Type B pancreatic cell (in vitro differentiated cells): ENCODE measurements at places on chromosomes 5 and 9.
A peak's percentile ranks its signal among the peaks of the same experiment; 100 is the strongest.

DNA sequence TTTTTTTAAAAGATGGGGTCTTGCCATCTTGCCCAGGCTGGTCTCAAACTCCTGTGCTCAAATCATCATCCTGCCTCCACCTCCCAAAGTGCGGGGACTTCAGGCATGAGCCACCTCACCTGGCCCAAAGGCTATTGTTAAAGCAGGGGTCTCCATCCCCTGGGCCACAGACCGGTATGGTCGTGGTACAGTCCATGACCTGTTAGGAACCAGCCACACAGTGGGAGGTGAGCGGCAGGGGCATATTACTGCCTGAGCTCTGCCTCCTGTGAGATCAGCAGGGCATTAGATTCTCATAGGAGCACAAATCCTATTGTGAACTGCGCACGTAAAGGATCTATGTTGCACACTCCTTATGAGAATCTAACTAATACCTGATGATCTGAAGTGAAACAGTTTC is 7.3 kb upstream of the NOL6 start:
- H3K36me3 ChIP-seq = no peaks in the 10 kb centered on the region
- H3K27ac ChIP-seq = no peak overlapping the region
- H3K4me1 ChIP-seq = no peaks in the 10 kb centered on the region
- H3K4me3 ChIP-seq = no peak overlapping the region

DNA sequence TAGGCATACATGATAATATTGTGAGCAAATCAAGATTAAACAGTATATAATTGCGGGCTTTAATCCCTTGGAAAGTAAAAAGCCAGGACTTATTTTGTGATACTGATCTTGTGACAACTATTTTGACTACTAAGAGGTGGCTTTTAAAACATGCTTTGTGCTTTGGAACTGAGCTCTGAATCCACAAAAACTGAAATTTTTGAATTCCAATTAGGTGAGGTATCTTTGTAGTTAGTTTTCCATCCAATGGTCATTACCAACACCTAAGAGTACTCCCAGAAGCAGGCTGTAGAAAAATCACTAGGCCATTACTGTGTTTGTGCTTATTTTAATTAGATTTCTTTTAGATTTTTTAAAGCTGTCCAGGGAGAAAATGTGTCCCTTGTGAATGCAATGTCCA is 559.5 kb upstream of the WWC1 start:
- no peak overlapping the region for H3K27ac ChIP-seq
- peaks cover under 1% of the 10 kb centered on the region for H3K27me3 ChIP-seq
- peaks cover 17% of the 10 kb centered on the region for H3K4me1 ChIP-seq
- no peak for DNase-seq
- H3K36me3 ChIP-seq = peaks cover 5% of the 10 kb centered on the region

- H3K36me3 ChIP-seq = peaks cover 70% of the 10 kb centered on the region
- no peak overlapping the region for H3K27ac ChIP-seq
Observed at GRCh38 chr5:150014456-150014855, 13.9 kb downstream of the HMGXB3 start.

DNA sequence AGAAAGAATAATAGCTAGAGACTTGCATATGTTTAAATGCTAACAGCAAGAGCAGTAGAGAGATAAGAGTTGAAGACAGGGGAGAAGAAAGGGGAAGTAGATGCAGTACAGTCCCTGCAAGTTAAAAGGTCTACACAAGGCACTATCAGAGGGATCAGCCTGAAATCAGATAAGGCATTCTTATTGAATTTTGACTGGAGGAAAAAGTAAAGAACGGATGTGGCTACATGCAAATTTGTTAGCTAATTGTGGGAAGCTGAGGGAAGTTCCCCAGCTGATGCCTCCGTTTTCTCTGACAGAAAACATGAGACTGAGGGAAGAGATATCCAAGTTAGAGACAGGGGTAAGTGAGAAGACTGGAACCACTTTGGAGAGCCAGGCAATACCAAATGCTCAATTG is 12.9 kb upstream of the RHOBTB3 start:
- H3K27me3 ChIP-seq = no peaks in the 10 kb centered on the region
- peaks cover 15% of the 10 kb centered on the region for H3K4me1 ChIP-seq
- H3K27ac ChIP-seq = no peak overlapping the region
- no peaks in the 10 kb centered on the region for H3K36me3 ChIP-seq

GRCh38 chr5:80117446-80117845 is 82.3 kb downstream of the THBS4 start:
- peaks cover 5% of the 10 kb centered on the region for H3K4me1 ChIP-seq
- H3K36me3 ChIP-seq = peaks cover 9% of the 10 kb centered on the region
- no peak for DNase-seq
- H3K27ac ChIP-seq = no peak overlapping the region

GRCh38 chr5:83568186-83568585 is 96.6 kb downstream of the VCAN start:
- peaks cover 24% of the 10 kb centered on the region for H3K36me3 ChIP-seq
- H3K4me3 ChIP-seq = no peak overlapping the region
- DNase-seq = no peak
- no peak overlapping the region for H3K27ac ChIP-seq
- peaks cover 12% of the 10 kb centered on the region for H3K4me1 ChIP-seq
- no peaks in the 10 kb centered on the region for H3K27me3 ChIP-seq

DNA sequence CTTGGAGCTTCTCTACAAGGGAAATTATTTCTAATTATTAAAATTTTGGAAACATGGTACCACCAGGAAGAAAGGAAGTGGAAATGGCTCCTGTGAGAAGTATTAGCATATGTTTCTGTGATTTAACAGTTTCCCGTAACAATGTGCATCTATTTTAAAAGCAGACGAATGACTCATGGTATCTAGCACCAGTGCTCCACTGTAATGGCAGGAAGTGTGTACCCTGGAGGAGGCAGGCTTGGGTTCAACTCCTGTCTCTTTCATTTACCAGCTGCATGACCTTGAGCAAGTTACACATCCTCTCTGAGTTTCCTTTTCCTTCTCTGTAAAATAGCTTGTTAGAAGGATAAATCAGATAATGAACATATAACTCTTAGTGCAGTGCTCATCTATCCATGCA is 41.0 kb upstream of the ANGPTL2 start:
- no peak overlapping the region for H3K4me3 ChIP-seq
- DNase-seq = no peak
- peaks cover 9% of the 10 kb centered on the region for H3K4me1 ChIP-seq

- no peaks in the 10 kb centered on the region for H3K27me3 ChIP-seq
- peak overlapping the region; percentile 29 for H3K27ac ChIP-seq
- no peak for DNase-seq
- peak overlapping the region; percentile 47 for H3K4me3 ChIP-seq
- peaks cover 40% of the 10 kb centered on the region for H3K36me3 ChIP-seq
Observed at GRCh38 chr5:59021286-59021673, 438.4 kb downstream of the RAB3C start.

DNA sequence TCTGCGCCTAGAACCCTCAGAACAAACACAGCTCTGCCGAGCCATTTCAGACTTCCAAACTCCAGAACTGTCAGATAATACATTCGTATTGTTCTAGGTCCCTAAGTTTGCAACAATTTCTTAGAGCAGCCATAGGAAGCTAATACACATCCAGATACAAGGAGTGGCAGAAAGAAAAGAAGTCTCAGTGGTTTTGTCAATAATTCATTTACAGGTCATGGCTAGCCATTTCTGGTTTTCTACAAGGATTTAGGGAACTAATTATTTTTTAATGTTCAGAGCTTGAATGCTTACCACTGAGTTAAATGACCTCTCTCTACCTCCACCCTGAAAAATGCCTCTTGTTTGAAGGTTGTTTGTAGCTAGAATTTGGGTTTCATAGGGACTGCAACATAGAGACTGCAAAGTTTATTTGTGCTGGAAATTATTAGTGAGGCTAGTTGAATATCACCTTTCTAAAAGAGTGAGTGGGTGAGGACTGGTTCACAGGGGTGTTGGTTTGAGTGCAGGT is 15.5 kb upstream of the ERMP1 start:
- DNase-seq = no peak
- peak overlapping the region; percentile 17 for H3K27ac ChIP-seq
- no peaks in the 10 kb centered on the region for H3K27me3 ChIP-seq
- H3K36me3 ChIP-seq = peaks cover 3% of the 10 kb centered on the region
- no peak overlapping the region for H3K4me3 ChIP-seq

DNA sequence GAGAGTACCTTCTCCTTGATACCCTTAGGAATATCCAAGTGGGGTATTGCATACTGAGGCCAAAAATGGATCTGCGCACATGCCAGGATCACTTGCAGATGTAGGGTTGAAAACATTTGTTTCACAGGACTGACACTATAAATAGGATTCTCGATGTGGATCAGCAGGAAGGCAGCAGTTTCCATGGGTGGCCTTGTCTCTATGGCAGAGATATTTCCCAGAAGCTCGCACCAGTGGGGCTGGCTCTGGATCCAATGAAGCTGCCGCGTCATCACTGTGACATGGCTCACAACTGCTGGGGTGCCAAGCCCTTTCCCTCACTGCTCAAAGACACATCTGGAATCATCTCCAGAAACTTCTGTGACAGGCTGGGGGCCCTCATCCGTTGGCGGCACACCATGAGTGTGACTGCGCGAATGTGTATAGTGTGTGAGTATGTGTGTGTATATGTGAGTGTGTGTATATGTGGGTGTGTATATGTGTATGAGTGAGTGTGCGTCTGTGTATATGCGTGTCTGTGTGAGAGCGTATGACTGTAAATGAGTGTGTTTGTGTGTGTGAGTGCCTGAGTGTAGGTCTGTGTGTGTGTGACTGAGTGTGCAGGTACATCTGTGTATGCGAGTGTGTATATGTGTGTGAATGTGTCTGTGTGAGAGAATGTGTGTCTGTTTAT is 182.5 kb downstream of the GAS1 start:
- peak overlapping the region; percentile 59 for H3K27ac ChIP-seq
- H3K4me3 ChIP-seq = no peak overlapping the region
- no peak for DNase-seq
- H3K36me3 ChIP-seq = no peaks in the 10 kb centered on the region

DNA sequence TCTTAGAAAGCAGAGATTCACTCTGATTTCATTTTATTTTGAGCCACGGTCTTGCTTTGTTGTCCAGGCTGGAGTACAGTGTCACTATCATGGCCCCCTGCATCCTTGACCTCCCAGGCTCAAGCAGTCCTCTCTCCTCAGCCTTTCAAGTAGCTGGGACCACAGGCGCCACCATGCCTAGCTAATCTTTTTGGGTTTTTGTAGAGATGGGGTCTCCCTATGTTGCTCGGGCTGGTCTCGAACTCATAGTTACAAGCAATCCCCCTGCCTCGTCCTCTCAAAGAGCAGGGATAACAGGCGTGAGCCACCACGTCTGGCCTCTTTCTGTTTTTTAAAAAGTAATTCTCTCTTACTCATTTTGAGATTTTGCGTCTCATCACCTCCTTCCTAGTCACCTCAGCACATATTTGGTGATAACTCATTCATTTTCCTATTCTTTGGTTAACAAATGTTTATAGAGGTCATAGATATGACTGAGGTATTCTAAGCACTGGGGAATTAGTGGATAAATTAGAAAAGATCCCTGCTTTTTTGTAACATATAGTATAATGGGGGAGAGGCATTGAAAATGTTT is 10.8 kb upstream of the DCP2 start:
- H3K36me3 ChIP-seq = no peaks in the 10 kb centered on the region
- no peaks in the 10 kb centered on the region for H3K27me3 ChIP-seq
- no peak for DNase-seq
- H3K4me1 ChIP-seq = peaks cover 5% of the 10 kb centered on the region
- H3K4me3 ChIP-seq = no peak overlapping the region

- no peaks in the 10 kb centered on the region for H3K36me3 ChIP-seq
- H3K27me3 ChIP-seq = no peaks in the 10 kb centered on the region
- no peak for DNase-seq
- H3K4me3 ChIP-seq = no peak overlapping the region
Observed at GRCh38 chr5:94329115-94329514, 289.3 kb downstream of the KIAA0825 start.

- peaks cover 18% of the 10 kb centered on the region for H3K4me1 ChIP-seq
- no peak overlapping the region for H3K4me3 ChIP-seq
- no peak overlapping the region for H3K27ac ChIP-seq
- no peak for DNase-seq
- H3K36me3 ChIP-seq = no peaks in the 10 kb centered on the region
Observed at GRCh38 chr9:27599870-27600238, 26.6 kb upstream of the C9orf72 start.

DNA sequence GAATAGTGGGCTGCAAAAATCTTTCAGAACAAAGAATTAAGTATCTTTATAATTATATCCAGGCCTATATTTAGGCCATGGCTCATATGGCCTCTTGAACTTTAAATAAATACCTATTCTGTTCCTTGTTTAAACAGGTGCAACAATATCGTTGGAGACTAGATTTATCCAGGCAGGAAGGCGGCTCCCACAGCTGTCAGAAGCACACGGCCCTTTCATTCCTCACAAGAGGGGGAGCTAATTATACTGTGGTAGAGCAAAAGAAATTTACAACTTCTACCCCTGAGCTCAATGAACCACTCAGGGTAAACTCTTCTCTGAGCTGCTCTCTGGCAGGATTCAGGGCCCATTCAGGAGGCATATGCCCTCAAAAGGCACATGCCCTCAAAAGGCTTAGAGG is 31.3 kb downstream of the TMEM174 start:
- H3K27ac ChIP-seq = no peak overlapping the region
- no peaks in the 10 kb centered on the region for H3K4me1 ChIP-seq
- no peak for DNase-seq
- H3K36me3 ChIP-seq = no peaks in the 10 kb centered on the region
- H3K27me3 ChIP-seq = peaks cover 48% of the 10 kb centered on the region
- H3K4me3 ChIP-seq = no peak overlapping the region

- H3K4me1 ChIP-seq = peaks cover 40% of the 10 kb centered on the region
- DNase-seq = no peak
- peak overlapping the region; percentile 97 for H3K4me3 ChIP-seq
Observed at GRCh38 chr9:125260561-125260960, 1.1 kb upstream of the GAPVD1 start.

DNA sequence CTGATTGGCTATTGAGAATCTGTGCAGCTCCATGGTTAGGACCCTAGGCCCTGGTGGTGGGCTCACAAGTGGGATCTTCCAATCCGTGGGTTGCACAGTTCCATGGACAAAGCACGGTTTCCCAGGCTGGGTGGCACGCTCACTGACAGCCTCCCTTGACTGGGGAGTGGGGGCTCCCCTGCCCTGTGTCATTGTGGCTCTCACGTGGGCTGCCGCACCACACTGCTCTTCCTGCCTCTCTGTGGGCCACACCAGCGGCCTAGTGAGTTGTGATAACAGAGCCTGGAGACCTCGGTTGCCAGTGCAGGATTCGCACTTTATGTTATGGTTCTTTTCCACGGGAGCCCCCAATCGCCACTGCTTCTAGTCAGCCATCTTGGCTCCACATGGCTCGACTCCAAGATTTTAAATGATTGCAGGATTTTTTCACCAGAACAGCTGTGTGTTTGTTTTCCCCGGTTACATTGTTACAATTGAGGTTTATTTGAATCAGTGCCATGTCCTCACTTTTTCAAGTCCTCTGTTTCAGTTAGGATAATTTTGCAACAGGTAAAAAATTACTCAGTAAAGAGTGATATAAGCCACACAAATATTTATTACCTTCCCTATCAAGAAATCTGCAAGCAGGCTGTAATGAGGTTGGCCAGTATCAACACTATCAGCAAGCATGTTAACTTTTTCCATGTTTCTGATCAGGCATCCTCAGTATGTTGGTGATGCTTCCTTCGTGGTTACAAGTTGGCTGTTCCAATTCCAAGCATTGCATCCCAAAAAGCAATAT is 253.8 kb downstream of the ZNF608 start:
- no peaks in the 10 kb centered on the region for H3K27me3 ChIP-seq
- no peak for DNase-seq
- H3K36me3 ChIP-seq = peaks cover 5% of the 10 kb centered on the region
- H3K4me3 ChIP-seq = no peak overlapping the region
- H3K4me1 ChIP-seq = no peaks in the 10 kb centered on the region
- H3K27ac ChIP-seq = no peak overlapping the region
